Renal cortex interstitium (tissue), 15 donors: ENCODE measurements at places on chromosomes 2 and 18. TPM values are rescaled to one million over a fixed set of nuclear protein-coding genes. Genes with fewer than 3 reads are reported as not detected.

GRCh38 chr2:222637067-222637466 lies 18.8 kb downstream of the FARSB start:
- DNase-seq, result no peak

- DNase-seq, result no peak
These were observed 214.1 kb upstream of the COPS8 start for GRCh38 chr2:236871500-236872001.

GRCh38 chr2:217877866-217878265 lies 124.9 kb downstream of the TNS1 start:
- DNase-seq, result no peak

- no peak for DNase-seq
These were observed 93.8 kb downstream of the EDAR start for GRCh38 chr2:108895188-108895587.

DNA sequence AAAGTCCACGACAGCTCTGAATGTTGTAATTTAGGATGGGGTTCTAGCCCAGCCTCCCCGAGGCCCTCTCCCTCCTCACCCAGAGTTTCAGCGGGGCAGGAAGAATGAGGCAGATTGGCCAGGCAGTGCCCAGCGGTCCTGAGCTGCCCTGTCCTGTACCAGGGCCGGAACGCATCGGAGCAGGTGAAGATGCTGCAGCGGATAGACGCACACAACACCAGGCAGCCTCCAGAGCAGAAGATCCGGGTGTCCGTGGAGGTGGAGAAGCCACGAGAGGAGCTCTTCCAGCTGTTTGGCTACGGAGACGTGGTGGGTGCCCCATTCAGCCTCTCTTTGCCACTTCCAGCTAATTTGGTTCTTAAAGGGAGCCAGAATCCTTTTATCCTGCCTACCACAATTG lies 10.8 kb downstream of the KHK start:
- no peak for DNase-seq

- DNase-seq, result no peak
These were observed 25.4 kb upstream of the MRPL19 start for GRCh38 chr2:75621228-75621627.

The RBKS gene
- 9.1 TPM for polyA plus RNA-seq

DNA sequence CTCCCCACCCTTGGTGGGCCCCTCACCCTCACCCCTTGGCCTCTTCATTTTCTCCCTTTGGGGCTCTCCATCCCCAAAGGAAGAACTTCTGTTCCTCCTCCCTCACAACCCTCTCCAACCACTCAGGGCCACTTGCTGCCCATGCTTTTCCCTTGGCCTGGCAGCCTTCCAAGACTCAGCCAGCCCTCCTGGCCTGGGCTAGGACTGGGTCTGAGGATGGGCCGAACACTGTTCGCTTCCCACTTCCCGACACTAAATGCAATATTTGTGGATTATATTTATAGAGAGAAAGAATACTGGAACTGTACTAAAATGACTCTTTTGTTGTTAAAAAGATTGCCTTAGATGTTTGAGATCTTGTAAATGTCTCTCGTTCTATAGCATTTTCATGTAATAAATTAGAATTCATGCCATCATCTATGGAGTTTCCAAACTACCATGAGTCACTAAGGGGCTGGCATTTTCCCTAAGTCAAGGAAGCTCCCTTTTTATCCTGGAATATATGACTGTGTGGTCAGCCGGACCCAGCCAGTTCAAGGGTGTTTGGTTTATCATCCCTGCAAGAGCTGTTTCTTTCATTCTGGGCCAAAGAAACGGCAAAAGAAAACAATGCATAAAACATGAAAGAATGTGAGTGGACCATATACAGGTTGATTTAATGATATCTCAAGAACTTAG lies 3.8 kb downstream of the CXCR2 start:
- no peak for DNase-seq

DNA sequence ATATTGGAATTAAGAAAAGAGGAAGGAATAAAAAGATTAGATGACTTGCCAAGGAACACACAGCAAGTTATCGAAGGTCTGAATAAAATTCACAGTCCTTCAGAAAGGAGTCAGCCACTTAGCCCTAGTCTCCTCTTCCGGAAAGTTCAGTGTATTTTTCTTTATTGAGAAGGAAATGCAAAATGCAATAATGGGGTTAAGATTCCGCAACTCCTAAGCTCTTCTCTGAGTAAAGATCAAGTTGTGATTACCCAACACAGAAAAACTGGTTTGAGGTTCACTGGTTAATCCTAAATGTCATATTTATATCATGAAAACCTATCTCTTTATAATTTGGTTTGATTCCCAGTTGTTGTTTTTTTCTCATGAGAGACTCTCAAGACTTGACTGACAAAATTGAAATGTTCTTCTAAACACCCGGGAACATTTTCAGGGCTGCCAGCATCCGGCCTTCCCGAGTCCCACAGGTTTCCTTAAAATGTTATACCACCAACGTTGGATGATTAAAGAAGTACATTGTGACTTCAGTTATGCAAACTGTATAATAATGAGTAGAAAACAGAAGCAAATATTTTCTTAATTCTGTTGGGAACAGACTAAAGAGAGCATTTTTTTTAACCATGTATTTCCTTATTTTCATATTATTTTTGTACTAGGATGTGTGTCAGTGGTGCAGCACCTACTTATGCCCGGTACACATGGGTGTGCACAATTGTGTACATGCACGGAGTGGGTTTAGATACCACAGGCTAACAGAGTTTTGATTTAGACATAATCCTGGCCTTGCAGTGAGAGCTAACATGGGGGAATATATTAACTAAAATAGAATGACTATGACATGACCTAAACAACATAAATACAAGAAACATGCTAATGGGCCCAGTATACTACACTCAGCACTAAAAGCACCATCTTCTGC lies 100.2 kb downstream of the STK39 start:
- no peak for DNase-seq

DNA sequence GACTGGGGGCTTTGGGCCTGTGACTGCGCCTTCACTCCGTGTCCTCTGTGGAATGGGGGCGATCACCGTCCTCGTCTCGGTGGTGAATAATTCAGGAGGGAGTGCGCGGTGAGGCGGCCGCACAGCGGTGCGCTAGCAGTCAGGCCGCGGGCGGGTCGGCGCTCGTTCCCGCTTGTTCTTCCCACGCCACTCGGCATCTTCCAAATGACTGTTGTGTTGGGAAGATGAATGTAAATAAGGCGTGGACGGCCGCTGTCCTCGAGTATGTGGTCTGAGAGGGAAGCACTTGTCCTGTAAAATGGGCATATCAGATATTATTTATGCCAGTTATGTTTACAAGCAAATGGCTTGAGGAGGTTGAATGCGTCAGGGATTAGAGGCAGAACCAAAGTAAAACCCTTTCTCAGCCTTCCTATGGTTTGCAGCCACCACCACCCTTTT lies 608 bp upstream of the VPS4B start:
- DNase-seq, result no peak

The RGPD5 gene
- polyA plus RNA-seq, result 26.3 TPM

The SLC11A1 gene
- polyA plus RNA-seq, result 0.99 TPM

DNA sequence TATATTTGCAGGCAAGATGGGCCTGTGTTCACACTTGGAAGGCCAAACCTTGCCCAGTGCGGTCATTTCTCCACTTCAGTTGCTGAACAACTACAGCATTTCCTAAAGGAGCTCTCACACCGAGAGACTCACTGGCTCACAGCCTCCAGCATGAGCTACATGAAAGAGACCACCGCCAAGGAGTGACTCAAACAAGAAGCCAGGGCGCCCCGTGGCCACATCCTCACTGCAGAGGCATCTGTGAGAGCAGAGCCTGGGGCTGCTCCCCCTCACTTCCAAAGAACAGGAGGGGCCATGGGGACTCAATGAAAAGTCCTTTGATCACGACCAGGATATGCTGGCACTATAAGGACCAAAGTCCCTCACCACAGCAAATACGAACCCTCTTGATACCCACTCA lies 50.0 kb downstream of the TMEM163 start:
- no peak for DNase-seq

- no peak for DNase-seq
These were observed 83.4 kb downstream of the XDH start for GRCh38 chr2:31331156-31331555.

- DNase-seq, result no peak
These were observed 35.0 kb downstream of the TMEM177 start for GRCh38 chr2:119713819-119714490.

DNA sequence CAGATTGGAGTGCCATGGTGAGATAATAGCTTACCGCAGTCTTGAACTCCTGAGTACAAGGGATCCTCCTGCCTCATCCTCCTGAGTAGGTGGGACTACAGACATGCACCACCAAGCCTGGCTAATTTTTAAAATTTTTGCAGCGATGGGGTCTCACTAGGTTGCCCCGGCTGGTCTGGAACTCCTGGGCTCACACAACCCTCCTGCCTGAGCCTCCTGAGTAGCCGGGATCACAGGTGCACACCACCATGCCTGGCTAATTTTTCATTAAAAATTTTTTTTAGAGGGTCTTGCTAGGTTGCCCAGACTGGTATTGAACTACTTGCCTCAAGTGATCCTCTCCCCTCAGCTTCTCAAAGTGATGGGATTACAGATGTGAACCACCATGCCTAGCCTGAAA lies 27.8 kb downstream of the RAB31 start:
- no peak for DNase-seq

The RAMP1 gene
- polyA plus RNA-seq, result 2.3 TPM

DNA sequence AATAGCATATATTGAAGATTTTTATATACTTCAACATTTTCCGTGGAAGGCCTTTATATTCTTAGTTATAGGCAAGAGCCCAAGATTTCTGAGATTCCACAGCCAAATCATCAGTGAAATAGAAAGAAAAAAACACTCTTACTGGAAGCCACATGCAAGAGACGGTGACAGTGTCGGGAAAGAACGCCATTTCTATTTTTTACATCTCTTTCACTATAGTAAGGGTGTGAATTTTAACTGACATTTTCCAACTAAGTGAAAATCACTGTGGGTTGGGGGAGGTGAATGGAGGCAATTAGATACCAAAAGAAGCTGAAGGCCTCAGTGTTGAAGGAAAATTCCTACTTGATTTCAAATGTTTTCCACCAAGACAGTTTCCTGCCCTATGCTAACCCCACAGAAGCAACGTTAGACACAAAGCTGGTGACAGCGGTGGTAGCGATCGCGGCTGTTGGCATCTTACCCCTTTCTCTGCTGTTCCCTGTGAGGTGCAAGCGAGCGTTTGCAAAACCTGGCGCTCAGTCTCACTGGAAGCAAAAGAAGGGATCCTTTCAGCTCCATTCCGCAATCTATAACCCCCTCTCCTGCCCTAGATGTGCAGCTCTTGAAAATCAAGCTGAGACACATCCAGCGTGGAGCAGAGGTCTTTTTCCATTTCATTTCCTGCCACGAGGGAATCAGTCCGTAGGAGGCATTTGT lies 20.0 kb downstream of the ID2 start:
- DNase-seq, result no peak

GRCh38 chr2:177188482-177189469 lies 23.8 kb upstream of the HNRNPA3 start:
- no peak for DNase-seq

GRCh38 chr2:174395969-174396630 lies 570 bp downstream of the SCRN3 start:
- DNase-seq, result no peak

The CHST9 gene
- 4.4 TPM for polyA plus RNA-seq

- DNase-seq, result no peak
These were observed 149.2 kb upstream of the NCK2 start for GRCh38 chr2:105595536-105595935.

DNA sequence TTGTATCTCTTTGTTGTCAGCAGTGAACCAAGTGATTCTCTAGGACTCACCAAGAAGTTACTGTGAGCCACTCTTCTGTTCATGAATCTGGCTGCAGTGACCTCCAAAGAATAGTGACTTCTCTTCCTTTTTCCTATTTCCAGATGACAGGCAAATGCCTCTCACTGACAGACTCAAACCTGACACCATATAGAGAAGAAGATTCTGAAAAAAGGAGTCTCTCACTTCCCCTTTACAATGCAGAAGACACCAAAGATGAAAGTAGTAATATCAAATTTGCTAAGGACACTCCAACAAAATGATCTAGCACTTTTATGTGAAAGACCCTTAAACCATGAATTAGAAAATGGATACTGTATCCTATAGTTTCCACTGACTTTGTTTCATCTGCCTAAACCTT lies 44.4 kb upstream of the SETBP1 start:
- no peak for DNase-seq

The DPP4 gene
- 106 TPM for polyA plus RNA-seq

DNA sequence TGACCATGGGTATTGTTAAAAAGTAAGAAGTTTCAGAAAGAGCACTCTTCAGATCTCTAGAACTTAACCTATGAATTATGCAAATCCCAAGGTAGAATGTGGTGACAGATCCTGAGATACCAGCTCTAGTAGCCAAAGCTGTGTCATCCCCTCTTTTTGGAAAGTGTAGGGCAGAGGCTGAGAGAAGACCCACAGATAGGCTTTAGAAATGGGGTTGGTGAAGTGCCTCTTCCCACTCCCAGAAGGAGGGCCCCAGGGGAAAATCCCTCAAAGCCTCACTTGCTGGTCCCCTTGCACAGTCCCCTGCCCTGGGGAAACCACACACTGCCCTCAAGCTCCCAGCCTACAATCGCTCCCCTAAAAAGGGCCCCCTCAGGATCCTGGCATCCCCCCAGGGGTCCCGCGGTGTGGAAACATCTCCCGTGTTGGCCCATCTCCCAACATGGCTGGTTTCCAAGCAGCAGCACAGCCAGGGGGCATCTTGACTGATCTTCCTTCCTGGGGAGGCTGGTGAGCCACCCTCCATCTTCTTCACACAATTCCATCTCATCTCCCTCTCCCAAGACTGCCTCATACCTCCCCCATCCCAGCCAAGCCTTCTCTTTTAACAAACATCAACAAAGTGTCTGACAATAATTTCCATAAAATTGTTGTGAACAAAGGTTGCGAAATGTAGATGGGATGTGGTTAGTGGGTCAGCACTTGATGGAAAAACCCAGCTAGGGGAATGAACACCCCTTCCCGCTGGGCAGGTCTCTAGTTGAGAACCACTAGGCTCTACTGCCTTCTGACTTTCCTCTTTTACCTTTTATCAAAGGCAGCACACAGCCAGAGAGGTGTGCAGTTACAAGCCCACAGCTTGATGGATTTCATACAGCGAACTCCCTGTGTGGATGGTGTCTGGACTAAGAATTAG lies 25.1 kb downstream of the MAL start:
- no peak for DNase-seq

The RDH14 gene
- 37.5 TPM for polyA plus RNA-seq

The FZD7 gene
- 76.9 TPM for polyA plus RNA-seq

DNA sequence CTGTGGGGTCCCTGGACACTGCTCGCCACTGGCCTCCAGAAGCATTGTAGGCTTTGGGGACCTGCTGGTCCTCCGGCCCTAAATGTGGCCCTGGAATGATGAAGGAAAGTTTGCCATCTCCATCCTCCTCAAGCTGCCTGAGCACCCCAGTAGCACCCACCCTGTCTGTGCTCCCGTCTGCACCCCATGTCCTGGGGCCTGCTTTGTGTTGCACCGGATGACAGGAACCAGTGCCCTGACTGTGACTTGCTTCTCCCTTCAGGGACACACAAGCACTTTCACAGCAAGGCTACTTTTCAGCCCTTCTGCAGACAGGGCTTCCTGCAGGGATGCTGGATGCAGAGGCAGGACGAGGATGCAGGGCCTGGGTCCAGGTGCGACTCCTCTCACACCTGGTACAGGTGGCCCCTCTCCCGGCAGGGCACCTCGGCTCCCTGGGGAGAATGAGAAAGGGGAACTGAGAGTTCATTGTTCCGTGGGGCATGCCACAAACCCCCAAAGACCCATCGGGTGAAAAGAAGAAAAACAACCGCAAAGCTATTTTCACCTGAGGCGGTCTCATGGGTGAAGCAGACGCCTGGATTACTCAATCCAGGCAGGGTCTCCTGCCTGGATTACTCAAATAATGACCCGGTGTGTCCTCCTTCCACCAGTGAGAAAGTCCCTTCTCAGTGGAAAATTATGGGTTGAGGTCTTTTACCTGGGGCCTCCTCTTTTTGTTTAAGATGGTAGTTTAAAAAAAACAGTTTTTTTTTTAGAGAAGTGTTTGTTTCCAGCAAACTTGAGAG lies 74.9 kb downstream of the LONRF2 start:
- no peak for DNase-seq
